ENCODE measurements at places on chromosomes 1 and 21.

DNA sequence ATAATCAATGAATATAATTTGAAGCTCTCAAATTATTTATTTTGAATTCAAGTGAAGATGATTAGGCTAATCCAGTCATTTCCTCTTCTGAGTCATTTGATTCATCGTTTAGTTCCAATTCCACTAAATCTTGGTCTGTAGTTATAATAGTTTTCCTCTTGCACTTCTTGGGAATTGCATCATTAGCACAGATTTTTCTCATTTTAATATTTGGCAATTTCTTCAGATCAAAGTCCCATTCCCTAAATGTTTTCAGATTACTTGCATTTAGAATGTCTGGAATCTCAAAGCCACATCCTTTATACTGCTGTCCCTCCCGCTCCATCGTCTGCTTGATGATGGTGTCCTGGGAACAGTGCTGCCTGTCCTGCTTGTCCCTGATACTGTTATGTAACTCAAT, 43.5 kb downstream of the MAST2 start:
- peak; percentile 17 for DNase-seq

DNA sequence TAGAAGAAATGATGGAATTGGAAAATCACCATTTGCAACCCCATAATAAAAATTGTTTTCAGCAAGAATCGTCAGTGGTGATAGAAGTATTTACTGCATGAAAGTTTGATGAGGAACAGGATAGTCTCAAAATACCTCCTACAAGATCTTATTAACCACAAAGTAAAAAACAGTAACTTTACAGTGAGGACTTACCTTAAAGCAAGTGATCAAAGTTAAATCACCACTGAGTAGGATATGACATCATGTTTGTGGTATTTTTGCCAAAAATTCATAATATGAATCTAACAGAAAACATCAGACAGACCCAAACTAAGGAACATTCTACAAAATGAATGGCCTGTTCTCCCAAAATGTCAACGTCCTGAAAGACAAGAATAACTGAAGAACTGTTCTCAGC, 19.9 kb downstream of the ALDH9A1 start:
- DNase-seq: no peak

GRCh38 chr1:115211071-115211745, 121.9 kb upstream of the TSPAN2 start:
- no peak for DNase-seq

- peak; percentile 94 for DNase-seq
Measured at GRCh38 chr1:161885003-161885402, 118.9 kb downstream of the ATF6 start.

DNA sequence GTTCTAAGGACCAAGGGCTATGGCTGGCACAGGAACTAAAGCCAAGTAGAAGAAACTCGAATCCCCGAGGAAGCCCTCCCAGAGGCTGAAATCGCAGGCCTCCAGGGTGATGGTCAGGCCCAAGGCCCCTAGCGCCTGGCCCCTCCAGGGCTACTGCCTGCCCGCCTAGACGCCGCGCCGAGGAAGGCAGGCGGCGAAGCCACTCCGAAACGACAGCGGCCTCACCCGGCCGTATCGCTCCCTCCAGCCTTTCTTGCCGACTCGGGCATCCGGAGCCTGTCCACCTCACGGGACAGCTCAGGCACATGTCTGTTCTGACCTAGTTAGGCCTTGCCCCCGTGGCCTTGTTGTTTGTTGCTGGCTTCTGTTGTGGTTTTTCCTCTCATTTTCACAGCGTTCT, 9.7 kb upstream of the LHX8 start:
- no peak for DNase-seq

DNA sequence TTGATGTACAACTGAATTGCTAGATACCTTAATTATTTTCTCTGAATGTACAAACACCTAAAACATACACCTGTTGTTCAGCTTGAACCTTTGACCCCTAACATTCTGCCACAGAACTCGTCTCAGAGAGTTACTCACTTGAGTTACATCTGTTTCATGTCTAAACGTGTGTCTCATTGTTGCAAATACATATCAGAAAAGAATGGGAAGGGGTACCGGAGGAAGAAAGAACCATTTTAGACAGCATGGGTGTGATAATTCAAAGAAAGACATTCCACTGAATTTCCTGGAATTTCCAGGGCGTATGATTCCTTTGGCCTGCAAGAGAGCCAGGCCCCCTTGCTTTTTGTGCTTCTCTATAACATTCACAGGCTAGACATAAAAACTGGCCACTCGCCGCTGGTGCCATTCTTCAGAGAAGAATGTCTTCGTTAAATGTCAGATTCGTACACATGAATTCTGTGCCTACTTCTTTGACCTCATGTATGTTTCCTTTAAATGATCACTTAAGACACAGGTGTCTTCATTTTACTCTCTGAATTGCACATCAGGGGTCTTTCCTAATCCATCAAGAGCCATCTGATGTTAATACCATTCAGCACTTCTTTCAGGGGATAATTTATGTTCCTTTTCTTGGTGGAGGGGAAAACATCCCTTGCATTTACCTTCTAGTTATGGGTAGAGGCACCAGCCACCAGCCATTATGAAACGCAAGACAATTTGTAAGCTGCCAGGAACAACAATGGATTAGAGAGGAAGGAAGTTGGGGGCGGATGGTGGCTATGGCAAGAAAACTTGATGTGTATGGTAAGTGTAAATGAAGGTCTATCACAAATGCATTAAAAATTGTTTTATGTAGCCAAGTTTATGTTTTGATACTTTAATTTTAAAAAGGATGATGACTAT, 12.7 kb downstream of the ATF3 start:
- DNase-seq: no peak

DNA sequence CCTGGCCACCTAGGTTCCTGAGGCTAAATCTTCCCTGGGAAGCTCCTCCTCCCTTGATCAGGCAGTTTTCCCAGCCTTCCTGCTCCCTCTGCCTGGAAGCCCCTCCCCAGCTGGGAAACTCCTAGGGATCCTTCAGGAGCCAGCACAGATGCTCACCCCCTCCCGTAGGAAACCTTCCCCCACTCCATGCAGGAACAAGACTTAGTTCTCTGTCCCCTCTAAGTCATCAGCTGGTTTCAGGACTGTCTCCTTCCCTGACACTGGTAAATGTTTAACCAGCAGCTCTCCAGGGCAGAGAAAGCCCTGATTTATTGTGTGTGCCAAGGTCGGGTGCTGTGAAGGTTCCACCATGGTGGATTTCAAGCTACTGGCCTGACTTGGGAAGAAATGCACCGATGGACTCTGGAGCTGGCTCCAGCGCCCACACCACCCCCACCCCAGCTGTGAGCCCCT, 25.0 kb downstream of the TTC39A start:
- DNase-seq: no peak

GRCh38 chr1:6578624-6579373, 995 bp upstream of the ZBTB48 start:
- no peak for DNase-seq

DNA sequence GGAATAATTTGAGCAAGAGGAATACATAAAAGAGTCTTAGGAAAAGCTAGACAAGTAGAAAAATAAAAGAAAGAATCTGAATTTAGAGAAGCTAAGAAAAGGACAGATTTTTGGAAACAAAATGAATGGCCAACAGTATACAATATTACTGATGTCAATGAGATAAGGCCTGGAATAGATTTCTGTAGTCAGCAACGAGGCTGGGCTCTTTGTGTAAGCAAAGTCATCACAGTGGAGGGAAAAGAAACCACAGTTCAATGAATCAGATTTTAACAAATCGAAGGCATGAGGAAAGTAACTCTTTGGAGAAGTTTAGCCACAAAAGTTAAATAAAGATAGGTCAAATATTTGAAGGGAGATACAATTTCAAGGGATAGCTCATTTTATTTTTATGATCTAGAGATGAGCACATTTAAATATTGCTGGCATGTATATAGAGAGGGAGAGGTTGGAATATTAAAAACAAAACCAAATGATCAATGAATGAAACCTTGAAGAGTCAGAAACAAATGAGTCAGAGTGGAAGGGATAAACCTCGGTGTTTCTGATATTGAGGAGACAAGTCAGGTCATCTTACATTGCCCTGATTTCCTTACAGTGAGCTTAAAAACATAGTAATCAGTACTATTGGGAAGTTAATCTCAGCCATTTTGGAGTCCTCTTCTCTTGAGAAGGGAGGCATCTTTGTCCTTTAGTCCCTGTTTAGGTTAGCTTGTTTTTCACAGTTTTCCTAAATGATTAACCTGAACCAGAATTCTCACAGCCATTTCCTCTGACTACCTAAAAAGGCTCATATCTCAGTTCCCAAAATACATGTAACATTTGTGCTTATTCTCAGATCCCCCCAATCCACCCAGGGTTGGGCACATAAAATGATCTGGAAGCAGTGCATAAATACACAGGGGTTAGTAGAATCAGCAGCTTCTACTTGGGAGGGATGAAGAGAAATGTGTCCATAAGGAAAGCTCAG, 620.0 kb upstream of the B3GALT2 start:
- no peak for DNase-seq

DNA sequence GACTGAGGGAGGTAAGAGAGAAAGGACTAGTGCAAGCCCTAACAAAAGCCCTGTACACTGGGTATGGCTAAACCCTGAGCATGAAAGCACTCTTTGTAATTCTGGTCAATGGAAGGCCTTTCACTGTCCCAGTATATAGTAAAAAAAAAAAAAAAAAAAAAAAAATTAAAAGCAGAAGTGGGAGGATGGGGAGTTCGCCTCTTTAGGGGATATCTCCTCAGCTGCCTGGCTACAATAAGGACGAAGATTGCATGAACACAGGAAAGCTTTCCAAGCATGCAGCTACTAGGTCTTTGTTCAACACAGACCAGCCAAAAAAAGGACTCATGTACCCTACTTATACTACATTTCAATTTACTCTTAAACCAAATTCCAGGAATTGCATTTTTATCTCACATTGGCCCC, 59.1 kb downstream of the EIF4G3 start:
- DNase-seq: no peak

- DNase-seq: peak; percentile 53
Measured at GRCh38 chr1:24391882-24392603, 21.5 kb downstream of the STPG1 start.

DNA sequence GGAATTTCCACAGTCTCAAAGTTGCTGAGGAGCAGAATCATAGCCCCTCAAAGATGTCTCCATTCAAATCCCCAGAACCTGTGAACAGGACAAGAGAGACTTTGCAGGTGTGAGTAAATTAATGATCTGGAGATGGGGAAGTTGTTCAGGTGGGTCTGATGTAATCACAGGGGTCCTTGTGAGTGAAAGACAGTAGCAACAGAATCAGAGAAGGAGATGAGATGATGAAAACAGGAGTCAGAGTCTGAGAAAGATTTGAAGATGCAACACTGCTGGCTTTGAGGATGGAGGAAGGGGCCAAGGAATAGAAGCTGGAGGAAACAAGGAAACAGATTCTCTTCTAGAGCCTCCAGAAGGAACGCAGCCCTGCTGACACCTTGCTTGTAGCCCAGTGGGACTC, 81.5 kb downstream of the SELENOF start:
- no peak for DNase-seq

- no peak for DNase-seq
Measured at GRCh38 chr1:200969726-200970561, 53.6 kb downstream of the KIF21B start.

DNA sequence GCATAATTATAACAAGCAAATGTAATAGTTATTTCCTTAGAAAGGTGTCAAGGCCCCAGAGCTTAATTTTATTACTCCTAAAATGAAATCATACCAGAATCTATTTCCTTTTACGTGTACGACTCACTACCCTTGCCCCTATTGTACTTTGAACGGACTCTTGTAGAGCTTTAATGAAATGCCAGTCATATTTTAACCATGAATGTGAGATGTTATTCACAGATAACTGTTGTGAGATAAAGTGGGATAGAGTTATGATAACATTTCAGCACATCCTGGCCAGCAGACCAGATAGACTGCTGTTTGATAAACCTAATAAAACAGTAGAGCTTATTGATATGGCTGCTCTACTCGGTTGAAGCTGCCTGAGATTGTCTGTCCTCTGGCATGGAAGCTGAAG, 500.8 kb upstream of the PBX1 start:
- DNase-seq: no peak

DNA sequence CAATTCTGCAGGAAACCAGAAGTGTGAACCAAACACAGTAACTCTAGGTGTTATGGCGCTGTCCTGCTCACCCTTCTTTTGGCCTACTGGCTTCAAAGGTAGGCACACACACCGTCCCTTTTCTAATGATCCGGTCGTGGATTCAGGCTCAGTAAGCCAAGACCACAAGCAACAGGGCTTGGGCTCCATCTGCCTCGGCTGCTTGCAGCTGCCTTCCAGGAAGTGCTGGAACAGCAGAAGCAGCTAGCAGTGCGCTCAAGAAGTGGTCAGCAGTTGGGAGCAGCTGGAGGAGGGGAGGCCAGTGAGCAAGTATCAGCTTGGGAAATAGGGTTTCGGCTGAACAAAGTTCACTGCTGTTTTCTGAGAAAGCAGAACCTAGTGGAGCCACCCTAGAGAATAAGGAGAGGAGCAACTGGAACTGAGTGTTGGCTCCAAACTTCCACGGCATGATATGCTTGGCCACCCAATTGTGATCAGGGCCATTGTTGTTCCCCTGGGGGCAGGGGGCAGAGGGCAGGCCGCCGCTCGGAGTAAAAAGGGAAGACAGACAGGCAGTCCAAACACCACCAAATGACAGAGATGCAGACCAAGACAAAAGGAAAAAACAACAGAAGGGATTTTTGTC, 173.4 kb downstream of the TOMM20 start:
- DNase-seq: peak; percentile 54

- DNase-seq: peak; percentile 23
Measured at GRCh38 chr1:11157867-11158266, 31.3 kb upstream of the ANGPTL7 start.

DNA sequence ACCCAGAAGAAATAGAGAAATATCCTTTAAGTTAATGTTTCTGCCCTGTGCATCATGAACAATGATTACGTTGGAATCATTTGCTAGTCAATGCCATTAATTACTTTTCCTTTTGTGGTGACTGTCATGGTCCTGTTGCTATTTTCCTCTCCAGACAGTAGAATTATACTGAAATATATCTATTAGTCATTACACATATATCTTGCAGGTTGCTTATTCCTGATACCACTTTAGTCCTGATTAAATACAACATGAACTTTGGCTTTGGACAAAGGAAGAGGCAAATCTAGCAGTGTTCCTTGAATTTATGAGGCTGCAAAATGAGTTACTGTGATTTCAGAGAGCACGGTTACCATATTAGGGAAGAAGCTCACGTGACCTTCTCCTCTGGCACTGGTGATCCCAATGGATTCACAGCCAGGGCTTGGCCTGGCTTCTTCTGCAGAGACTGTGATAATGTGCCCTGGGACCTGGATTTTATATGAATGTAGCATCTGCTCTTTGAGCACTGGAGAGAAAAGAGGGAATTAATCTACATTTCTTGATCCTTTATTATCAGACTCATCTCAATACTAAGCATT, 12.4 kb upstream of the KRTAP19-8 start:
- DNase-seq: no peak

DNA sequence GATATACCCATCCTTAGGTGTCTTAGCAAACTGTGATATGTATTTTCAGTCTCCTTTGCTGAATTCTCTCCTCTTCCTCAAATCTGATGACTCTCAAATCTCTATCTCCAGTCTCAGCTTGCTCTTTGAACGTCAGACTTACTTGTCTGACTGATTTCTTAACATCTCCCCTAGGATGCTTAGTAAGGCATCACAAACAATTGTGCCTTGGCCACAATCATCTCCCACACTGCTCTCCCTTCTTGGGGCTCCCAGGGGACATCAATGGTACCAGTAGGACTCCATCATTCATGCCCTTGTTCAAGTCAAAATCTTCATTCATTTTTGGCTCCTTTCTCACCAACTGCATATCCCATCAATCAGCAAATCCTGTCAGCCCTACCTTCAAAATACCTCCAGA, 42.0 kb downstream of the GNG12 start:
- no peak for DNase-seq

GRCh38 chr1:18644973-18645746, 14.5 kb downstream of the PAX7 start:
- DNase-seq: no peak
